GM23338 (cell line): ENCODE measurements at places on chromosomes 5 and 9.

DNA sequence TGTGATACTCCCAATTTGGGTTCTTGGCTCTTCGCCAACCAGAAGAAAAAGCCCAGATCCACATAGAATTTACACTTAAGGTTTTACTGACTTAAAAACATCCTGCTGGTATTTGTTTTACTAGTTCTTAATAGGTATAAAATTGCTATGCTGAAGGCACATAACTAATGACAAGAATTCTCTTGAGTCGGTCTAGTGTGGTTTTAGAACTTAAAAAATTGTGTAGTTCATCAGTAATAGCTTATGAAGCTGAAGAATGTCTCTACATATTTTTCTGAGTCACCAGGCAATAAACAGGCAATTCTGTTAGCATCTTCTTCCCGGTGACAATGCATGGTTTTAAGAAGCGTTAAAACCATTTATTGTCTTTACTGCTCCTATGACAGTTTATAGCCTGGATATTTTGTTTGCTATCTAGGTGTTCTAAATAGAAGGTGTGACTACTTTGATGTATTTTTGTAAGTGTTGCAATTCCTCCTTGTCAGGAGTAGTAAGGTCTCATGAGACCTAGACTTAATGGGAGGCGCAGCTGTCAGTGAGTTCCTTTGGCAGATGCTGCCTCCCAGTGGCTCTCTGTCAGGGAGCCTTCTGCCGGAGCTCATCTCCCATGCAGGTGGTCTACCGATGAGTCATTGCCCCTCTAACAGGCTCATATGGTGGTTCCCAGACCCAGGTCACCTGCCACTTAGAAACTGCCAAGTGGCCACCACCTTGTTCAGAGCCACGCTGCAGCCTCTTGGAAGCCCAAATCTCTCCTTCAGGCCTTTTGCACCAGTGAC, 173.8 kb downstream of the MAST4 start:
- H3K4me3 ChIP-seq, result no peak overlapping the region
- H3K27ac ChIP-seq, result no peak overlapping the region
- peak; percentile 78 for DNase-seq
- no peaks in the 10 kb centered on the region for H3K36me3 ChIP-seq

- no peaks in the 10 kb centered on the region for H3K36me3 ChIP-seq
- no peak overlapping the region for H3K27ac ChIP-seq
- no peaks in the 10 kb centered on the region for H3K27me3 ChIP-seq
- H3K4me3 ChIP-seq, result no peak overlapping the region
- DNase-seq, result no peak
Measured at GRCh38 chr5:176864755-176865154, 34.4 kb downstream of the HK3 start.

- H3K4me3 ChIP-seq, result no peak overlapping the region
- no peak for DNase-seq
- no peak overlapping the region for H3K27ac ChIP-seq
- H3K36me3 ChIP-seq, result no peaks in the 10 kb centered on the region
- no peaks in the 10 kb centered on the region for H3K27me3 ChIP-seq
- no peaks in the 10 kb centered on the region for H3K4me1 ChIP-seq
Measured at GRCh38 chr9:28668158-28668557, 1094.9 kb upstream of the C9orf72 start.

GRCh38 chr5:168706655-168707069, 127.5 kb upstream of the PANK3 start:
- no peak overlapping the region for H3K4me3 ChIP-seq
- no peaks in the 10 kb centered on the region for H3K4me1 ChIP-seq
- DNase-seq, result peak; percentile 79
- H3K27me3 ChIP-seq, result no peaks in the 10 kb centered on the region

- peaks cover 22% of the 10 kb centered on the region; the same call in 1 of the 2 replicates for H3K27me3 ChIP-seq
- DNase-seq, result peak; percentile 59
- peak overlapping the region; percentile 78 for H3K27ac ChIP-seq
- H3K4me1 ChIP-seq, result peaks cover 30% of the 10 kb centered on the region
- H3K4me3 ChIP-seq, result peak overlapping the region; percentile 91
Measured at GRCh38 chr5:54309691-54310432, 511 bp downstream of the ARL15 start.

GRCh38 chr9:92850898-92851297, 26.9 kb downstream of the ZNF484 start:
- no peaks in the 10 kb centered on the region for H3K27me3 ChIP-seq
- no peak overlapping the region for H3K4me3 ChIP-seq
- peak; percentile 31 for DNase-seq
- no peaks in the 10 kb centered on the region for H3K4me1 ChIP-seq
- H3K36me3 ChIP-seq, result peaks cover 47% of the 10 kb centered on the region

DNA sequence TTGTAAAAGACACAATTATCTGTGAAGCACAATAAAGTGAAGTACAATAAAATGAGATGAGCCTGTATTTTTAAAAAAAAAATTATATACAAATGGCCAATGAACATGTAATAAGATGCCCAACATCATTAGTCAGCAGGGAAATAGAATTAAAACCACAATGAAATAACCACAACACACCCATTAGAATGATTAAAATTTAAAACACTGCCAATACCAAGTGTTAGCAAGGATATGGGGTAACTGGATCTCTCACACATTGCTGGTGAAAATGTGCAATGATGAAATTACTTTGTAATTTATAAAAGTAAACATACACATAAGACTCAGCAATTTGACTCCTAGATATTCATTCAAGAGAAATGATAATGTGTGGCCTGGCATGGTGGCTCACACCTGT, 62.8 kb downstream of the SHOC1 start:
- H3K27ac ChIP-seq, result no peak overlapping the region
- H3K4me1 ChIP-seq, result no peaks in the 10 kb centered on the region
- no peak overlapping the region for H3K4me3 ChIP-seq
- H3K27me3 ChIP-seq, result no peaks in the 10 kb centered on the region

GRCh38 chr9:27029186-27029585, 23.7 kb upstream of the LRRC19 start:
- no peaks in the 10 kb centered on the region for H3K27me3 ChIP-seq
- no peak overlapping the region for H3K27ac ChIP-seq
- no peaks in the 10 kb centered on the region; the same call in 1 of the 2 replicates for H3K36me3 ChIP-seq
- H3K4me3 ChIP-seq, result no peak overlapping the region
- H3K4me1 ChIP-seq, result no peaks in the 10 kb centered on the region
- DNase-seq, result no peak

DNA sequence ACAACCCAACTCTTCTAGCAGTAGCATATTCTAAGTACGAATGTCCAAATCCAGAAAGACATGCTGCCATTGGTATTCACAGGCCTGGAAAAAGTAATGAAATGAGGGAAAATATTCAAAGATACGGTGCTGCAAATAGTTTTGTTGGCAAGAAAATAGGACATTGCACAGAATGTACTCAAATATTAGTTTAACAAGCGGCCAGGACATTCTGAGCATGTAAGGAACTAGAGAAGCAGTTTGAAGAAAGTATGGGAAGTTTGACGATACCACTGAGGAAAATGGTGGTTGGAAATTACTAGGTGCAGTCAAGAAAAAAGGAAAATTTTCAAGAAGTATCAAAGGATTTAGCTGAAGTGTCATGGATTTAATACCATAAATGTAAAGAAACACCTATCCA, 468.0 kb upstream of the GRIN3A start:
- no peaks in the 10 kb centered on the region for H3K27me3 ChIP-seq
- no peak for DNase-seq

DNA sequence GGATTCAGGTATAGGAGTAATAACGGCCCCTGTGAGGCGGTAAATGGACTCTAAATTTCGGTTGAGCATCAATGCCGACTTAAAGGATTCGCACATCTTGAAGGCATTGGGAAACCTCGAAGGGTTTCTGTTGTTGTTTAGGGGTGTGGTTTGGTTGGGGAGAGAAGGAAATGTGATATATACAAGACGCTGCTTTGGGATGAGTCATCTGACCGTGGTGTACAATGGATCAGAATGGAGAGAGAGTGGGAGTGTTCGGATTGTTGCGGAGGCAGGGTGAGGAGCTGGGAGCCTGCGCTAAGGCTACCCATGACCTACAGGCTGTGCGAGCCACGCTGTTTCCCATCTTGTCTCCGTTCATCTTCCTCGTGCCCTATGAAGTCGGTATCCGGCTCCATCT, 60.4 kb upstream of the ERCC6L2 start:
- H3K4me1 ChIP-seq, result peaks cover 20% of the 10 kb centered on the region
- no peaks in the 10 kb centered on the region for H3K27me3 ChIP-seq
- H3K27ac ChIP-seq, result no peak overlapping the region
- DNase-seq, result no peak
- H3K36me3 ChIP-seq, result no peaks in the 10 kb centered on the region

- H3K27me3 ChIP-seq, result no peaks in the 10 kb centered on the region
- H3K4me1 ChIP-seq, result no peaks in the 10 kb centered on the region
- DNase-seq, result no peak
- no peaks in the 10 kb centered on the region for H3K36me3 ChIP-seq
Measured at GRCh38 chr9:90834828-90835595, 33.4 kb downstream of the SYK start.

- peaks cover 10% of the 10 kb centered on the region; the same call in 1 of the 2 replicates for H3K36me3 ChIP-seq
- peak; percentile 53 for DNase-seq
- no peaks in the 10 kb centered on the region for H3K27me3 ChIP-seq
Measured at GRCh38 chr9:35690294-35690613, 529 bp upstream of the TPM2 start.

DNA sequence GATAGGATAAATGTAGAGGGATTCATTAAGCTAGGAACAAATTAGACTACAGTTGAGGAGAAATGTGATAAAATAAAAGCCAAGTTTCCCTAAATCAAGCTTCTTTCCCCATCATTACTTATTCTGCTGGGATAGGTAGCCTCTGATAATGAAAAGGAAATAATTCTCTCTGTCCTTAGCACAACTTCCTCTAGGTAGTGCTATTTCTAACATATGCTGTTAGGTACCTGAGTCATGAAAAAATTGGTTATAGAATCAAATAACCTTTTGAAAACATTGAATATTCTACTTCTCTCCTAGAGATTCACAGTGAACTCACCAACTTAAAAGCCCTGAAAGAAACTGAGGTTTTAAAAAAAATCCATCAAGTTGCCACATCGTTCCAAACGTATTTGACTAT, 1793.1 kb downstream of the EFNA5 start:
- H3K36me3 ChIP-seq, result no peaks in the 10 kb centered on the region
- no peak overlapping the region for H3K27ac ChIP-seq
- H3K4me1 ChIP-seq, result no peaks in the 10 kb centered on the region
- no peak overlapping the region for H3K4me3 ChIP-seq
- no peaks in the 10 kb centered on the region for H3K27me3 ChIP-seq

- DNase-seq, result peak; percentile 25
- no peaks in the 10 kb centered on the region for H3K27me3 ChIP-seq
- H3K4me1 ChIP-seq, result no peaks in the 10 kb centered on the region
- H3K27ac ChIP-seq, result no peak overlapping the region
Measured at GRCh38 chr9:105064248-105065097, 136.5 kb upstream of the ABCA1 start.
